ENCODE measurements at places on chromosomes 7 and 10. TPM values are rescaled to one million over a fixed set of nuclear protein-coding genes. Genes with fewer than 3 reads are reported as not detected.

DNA sequence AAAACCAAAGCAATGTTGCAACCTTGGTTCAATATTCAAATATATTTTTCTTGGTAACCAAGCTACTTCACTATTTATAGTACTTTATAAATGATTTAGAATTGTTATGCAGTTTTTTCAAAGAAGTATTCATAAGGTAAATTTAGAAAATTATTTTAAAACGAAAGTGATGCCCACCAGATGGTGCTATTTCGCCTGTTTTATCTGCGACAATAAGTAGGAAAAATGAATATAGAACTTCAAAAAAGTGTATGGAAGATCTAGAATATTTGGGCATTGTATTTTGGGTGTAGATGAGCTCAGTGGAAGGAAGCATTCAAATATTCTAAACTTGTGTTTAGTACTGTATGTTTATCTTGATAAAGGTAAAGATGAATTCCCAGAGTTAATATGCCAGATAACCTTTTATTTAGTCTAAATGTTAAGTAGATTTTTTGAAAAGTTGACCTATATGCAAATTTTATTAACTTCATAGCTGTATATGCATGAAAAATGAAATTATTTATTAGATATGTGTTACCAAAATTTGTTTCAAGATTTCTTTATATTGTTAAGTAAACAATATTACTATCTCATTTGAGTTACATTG lies 93.2 kb downstream of the ADK start:
- no peak for DNase-seq

DNA sequence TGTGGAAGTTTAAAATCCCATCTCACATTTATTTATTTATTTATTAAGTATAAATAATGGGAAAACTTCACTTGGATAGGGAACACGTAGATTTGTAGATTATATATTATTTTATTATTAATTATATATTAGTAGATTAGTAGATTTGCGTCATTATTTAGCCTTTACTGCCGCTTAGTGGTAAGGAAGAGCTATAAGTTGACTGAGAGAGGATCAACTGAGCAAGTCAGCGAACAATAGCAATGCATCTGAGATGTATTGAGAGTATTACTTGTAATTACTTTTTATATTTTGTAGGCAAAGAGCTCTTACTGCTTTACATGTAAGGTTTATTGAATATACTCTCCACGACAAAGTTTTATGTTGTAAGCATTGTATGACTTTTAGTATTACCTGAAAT lies 244.5 kb upstream of the ANKRD30A start:
- DNase-seq, result peak; percentile 5

- DNase-seq, result no peak
These were observed 3.9 kb downstream of the FBXW4 start for GRCh38 chr10:101691081-101691480.

DNA sequence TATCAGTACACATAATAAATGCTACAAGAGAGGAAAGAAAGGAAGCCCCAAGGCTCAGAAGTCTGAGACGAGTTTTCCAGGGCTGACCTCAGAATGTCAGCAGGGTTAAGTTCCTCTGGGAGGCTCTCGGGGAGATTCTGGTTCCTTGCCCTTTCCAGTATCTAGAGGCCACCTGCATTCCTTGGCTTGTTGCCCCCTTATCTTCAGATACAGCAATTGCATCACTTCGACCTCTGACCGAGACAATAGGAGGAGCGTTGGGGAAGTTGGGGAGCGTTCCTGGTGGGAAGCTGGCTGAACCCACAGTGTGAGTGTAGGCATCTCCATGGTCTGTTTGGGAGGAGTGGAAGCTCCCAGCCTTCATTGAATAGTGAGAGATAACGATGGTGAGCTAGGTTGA lies 72.0 kb upstream of the MTPN start:
- DNase-seq, result no peak

DNA sequence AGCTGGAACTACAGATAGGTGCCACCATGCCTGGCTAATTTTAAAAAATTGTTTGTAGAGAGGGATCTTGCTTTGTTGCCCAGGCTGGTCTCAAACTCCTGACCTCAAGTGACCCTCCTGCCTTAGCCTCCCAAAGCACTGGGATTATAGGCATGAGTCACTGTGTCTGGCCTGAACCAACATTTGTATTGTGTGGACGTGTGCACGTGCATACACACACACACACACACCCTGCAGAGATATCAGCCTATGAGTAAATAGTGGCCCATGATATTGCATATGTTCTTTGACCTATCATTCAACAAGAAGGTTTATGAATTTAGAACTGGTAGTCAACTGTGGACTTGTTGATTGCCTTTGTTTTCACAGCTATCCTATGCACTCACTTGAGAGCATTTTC lies 161.6 kb downstream of the BAMBI start:
- DNase-seq, result no peak

GRCh38 chr7:30331338-30331737 lies 46.9 kb downstream of the ZNRF2 start:
- no peak for DNase-seq

GRCh38 chr10:29324220-29324841 lies 35.5 kb downstream of the LYZL1 start:
- DNase-seq, result no peak

GRCh38 chr7:134826105-134826504 lies 46.7 kb downstream of the CALD1 start:
- no peak for DNase-seq

GRCh38 chr7:85713171-85713570 lies 526.3 kb upstream of the SEMA3D start:
- no peak for DNase-seq

GRCh38 chr7:140447841-140448240 lies 31.5 kb downstream of the MKRN1 start:
- DNase-seq, result no peak

- no peak for DNase-seq
These were observed 429.0 kb upstream of the MTPN start for GRCh38 chr7:136405931-136406777.

GRCh38 chr7:80481196-80481884 lies 30.5 kb downstream of the GNAT3 start:
- DNase-seq, result no peak

DNA sequence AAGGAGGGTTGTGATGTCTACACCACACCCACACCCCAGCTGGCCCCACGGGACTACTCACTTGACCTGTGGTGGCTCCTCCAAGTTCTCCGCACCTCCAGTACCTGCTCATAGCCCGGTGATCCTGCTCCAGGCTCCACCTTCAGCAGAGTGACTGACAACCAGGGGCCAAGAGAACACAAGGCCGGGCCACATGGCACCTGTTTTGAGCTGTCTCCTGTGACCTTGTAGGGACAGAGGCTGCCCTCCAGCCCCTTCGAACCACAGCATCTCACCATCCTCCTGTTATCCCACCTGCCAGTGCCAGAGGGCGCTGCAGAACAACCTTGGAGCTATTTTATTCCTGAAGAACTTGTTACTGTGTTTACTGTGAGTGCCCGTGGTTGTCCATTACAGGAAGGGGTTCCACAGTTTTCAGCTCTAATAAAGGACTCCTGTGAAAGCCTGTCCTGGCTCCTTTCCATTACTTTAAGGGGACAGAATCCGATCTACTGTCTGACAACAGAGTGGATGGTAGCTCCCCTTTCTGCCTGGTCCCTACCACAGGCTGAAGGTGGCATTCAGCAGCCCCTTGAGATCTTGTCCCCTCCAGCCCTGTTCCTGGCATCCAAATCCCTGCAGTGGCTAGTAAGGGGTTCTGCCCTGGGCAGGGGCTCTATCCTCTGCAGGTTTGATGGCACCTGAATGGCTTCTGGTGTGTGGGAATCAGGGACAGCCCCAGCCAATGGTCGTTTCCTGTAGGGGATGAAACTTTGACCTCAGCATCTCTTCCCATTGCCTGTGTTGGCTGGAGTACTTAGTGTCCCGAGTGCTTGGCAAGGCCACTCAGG lies 50.8 kb downstream of the C10orf120 start:
- DNase-seq, result peak; percentile 33

GRCh38 chr7:27933671-27934565 lies 194.0 kb downstream of the TAX1BP1 start:
- peak; percentile 15 for DNase-seq

- no peak for DNase-seq
These were observed 923.4 kb downstream of the REEP3 start for GRCh38 chr10:64444564-64444963.

- DNase-seq, result no peak
These were observed 88.1 kb downstream of the BTAF1 start for GRCh38 chr10:92011560-92012214.

DNA sequence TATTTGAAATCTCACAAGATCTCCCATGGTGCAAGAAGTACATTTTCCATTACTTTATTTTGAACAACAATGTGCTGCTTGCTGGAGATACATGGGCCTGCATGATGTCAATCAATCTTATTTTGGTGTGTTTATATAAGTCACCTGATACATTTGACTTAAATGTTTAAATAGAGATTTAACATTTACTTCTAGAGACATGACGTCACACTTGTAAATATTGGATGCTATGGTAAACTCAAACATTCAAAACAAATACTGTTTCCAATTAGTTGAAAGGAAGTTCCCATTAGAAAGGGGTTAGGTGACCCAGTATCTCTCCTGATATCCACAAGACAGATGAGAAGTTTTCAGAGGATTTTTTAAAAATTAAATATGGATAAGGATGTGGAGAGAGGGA lies 214.5 kb downstream of the NSUN6 start:
- no peak for DNase-seq

DNA sequence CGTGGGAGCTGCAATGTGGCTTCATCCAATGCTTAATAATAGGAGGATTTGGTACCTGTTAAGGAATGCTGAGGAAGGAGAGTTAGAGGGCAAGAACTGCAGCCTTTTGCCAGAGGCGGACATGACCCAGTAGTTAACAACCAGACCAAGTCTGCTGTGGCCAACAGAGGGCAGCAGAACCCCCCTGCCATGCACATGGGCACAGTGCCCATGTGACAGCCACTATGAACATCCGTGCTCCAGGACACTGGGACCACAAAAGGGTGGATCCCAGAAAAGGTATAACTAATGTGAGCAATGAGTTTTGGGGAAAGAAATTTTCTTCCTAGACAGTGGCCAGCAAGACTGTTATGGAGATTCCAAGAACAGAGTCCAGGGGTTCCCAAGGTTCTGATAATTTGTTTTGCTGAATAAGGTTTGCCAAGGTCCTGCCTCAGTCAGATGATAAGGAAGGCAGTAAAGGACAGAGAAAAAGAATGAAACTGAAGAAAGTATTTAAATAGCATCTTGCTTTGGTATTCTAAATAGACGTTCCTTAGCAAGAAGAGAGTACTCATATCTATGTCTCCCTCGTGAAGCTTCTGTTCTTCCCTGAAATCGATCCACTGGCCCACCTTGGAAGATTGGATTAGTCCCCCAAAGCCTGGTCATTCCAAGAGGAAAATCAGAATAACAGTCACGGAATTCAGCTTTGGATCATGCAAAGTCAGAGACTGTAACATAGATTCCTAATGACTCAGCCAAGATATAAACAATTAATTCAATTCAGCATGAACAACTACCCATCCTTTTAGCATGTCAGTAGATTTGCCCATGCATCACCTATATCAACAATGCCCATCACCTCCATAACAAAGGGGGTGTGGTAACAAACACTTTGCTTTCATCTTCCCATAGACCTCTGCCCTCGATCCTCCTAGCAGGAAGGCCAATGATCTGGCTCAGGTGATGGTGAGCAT lies 56.0 kb downstream of the LGI1 start:
- no peak for DNase-seq

DNA sequence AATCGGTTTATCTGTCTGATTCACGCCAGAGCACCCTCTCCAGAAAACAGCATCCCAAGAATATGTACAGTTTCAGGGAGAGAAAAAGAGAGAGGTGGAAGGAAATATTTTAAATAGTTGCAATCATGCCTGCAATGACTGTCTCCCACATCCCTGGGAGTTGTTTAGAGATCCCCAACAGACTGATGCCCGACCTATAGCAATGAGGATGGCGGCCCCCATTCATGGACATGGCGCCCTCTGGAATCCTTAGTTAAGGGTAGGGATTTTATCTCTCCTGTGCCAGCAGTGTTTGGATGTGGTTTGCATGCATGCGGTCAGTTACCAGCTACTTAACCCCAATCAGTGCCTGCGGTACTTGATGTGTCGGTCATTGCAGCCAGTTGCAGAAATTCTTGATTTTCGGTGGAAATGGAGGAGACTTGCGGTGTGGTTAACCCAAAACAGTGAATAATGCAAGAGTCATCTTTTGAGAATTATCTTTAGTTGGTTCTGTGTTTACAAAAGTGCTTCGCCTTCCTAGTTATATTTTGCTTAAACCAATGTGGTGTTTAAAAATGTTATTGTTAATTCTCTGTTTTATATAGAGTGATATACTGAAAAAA lies 186.0 kb upstream of the TCF7L2 start:
- no peak for DNase-seq

GRCh38 chr10:48274636-48275035 lies at the start of gene FRMPD2:
Gene FRMPD2, minus strand, starts transcription at chr10:48274696. Its CDS starts 129 bp downstream, at chr10:48274567.
- DNase-seq, result no peak

- DNase-seq, result no peak
These were observed 164.8 kb downstream of the ZNF438 start for GRCh38 chr10:30866896-30867295.

DNA sequence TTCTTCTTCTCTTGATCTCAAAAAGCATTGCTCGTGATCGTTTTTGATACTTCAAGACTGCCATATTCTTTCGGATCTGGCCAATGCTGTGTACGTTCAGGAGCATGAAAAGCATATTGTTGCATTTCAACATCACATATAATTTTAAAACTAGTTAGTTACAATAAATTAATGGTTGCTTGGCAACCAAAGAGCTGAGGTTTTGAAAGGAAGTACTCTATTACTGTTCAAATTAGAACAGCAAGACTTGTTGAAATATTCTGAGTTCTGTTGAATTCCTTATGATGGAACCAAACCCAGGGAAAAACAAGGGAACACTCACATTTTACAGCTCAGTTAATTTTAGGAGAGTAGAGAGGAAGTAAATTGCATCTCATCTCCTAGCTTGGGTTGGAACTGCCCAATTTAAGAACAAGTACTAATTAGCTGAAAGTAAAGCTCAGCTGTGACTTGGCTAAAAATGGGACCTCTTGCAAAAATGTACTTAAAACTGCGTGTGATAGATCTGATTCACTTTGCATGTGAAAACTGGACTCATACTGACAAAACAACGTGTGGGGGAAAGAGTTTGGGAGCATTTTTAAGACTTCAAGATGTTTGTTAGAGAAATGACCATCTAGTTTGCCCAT lies 21.2 kb downstream of the OR9A2 start:
- DNase-seq, result no peak

- DNase-seq, result no peak
These were observed 3.0 kb upstream of the GSAP start for GRCh38 chr7:77419102-77419501.

- no peak for DNase-seq
These were observed 155.9 kb downstream of the FGFR2 start for GRCh38 chr10:121442086-121442935.

GRCh38 chr7:127824682-127825081 lies 172.7 kb downstream of the SND1 start:
- DNase-seq, result no peak

IQUB gene
- 0.45 TPM for total RNA-seq

RAPGEF5 gene
- 0.33 TPM for total RNA-seq

COL1A2 gene
- total RNA-seq, result not detected

PDK4 gene
- total RNA-seq, result 2.3 TPM

CUZD1 gene
- total RNA-seq, result 0.78 TPM

STAG3 gene
- total RNA-seq, result 5.0 TPM

CADPS2 gene
- total RNA-seq, result not detected

PTCD1 gene
- 5.3 TPM for total RNA-seq

DLG5 gene
- 75.0 TPM for total RNA-seq

SRRM3 gene
- not detected for total RNA-seq

SUN3 gene
- 1.3 TPM for total RNA-seq

FAS gene
- 29.9 TPM for total RNA-seq
